Right hindlimb (tissue), 1 donor: ENCODE measurements at places on chromosomes 16 and 17.

DNA sequence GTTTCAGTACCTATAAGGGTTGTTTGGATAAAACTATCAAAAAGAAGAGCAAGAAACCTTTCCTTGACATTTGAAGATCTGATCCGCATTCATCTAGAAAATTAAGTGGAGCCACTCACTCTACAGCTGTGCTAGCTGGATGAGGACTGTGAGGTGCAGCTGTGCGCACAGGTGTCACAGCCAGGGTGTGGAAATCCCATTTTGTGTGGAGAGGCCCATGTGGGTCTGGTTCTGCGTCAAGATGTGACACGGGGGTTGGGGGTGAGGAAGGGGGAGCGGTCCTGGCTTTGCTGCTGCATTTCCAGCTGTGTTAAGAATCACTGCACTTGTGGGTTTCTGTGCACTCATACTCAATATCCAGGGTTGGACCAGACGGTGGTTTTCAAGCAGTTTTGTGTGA, 70.7 kb downstream of the CLEC16A start:
- DNase-seq = peak; percentile 73

DNA sequence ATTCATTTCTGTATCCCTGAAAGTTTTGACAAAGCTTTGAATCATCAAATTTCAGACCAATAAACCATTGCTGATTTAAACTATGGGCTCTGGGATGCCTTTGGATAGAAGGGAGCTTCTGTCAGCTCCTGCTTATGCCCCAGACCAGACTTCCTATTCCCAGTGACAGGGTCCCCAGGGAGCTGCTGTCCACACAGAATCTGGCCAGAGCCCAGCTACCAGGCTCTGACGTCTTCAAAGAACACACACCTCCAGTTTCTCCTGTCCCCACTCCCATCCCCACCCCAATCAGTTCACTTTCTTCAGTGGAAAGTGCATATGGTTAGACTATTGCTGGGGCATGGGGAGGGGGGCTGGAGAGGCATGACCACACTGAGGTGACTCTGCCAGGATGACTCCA, 51.6 kb upstream of the SREBF1 start:
- DNase-seq = no peak

GRCh38 chr16:88498576-88499208, 45.6 kb downstream of the ZFPM1 start:
- no peak for DNase-seq

- no peak for DNase-seq
Measured at GRCh38 chr16:85730186-85730465, 20.8 kb downstream of the C16orf74 start.

GRCh38 chr17:63694229-63694949, 5.5 kb downstream of the LIMD2 start:
- DNase-seq = no peak

- DNase-seq = no peak
Measured at GRCh38 chr17:5399767-5400166, 19.7 kb downstream of the NUP88 start.
